Hematopoietic multipotent progenitor cell treated with erythropoietin and hydrocortisone succinate and interleukin-3 and kit ligand, for 8 days (in vitro differentiated cells): ENCODE measurements at places on chromosomes 1 and 21.

GRCh38 chr1:235404190-235404589 is 37.0 kb downstream of the TBCE start:
- no peak for DNase-seq

DNA sequence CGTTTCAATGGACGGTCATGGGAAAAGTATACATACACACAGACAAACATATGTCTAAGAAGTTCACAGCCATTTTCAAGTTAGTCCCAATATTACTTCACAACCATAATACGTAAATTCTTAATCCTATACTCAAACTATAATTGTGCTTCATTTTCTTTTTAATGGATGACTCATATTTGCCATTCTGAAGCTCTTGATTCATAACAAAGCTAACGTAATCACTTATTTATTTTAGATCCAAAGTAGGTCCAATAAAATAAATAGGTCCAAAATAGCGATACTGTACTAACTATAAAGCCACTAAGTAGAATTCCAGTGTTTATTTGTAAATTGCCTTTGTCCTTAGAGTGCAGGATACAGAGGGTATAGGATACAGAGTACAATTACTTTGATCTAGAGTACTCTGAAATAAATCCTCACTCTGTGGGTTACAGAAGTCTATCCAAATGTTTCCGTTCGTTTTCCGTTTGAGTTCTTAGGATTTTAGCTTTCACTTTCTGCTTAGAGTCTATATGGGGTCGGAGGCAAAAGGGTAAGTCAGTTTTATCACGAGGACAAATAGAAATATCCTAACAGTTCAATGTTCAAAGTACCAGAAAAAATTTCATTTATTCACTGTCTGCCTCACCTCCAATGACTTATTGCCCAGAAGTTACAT is 8.8 kb upstream of the C1orf115 start:
- DNase-seq, result no peak

DNA sequence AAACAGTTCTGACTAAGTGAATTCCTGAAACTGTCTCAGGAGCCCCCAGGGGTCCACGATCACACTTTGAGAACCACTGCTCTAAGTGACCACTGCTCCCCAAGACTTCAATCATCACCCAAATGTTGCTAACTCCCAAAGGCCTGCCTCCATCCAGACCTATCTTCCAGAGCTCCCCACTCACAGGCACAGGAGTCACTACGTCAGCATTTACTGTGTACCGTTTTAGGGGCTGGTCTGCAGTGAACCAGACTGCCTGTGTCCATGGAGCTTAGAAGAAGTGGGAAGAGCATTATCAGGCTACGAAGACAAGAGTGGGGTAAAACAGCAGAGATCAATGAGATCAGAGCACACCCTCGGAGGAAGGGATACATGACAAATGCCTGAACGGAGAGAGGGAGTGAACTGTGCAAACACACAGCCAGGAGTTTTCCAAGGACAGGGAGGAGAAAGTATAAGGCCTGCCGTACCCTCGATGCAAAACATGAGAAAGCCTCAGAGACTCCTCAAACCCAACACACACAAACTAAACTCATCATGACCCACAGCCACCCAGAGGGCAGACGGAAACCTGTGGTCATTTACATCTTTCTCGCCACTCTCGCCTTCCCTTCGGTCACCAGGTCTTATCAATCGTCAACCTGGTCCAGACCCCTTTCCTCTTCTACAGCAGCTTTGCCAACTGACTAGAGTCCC is 10.1 kb downstream of the GNB1 start:
- no peak for DNase-seq

GRCh38 chr1:110524311-110525248 is 5.6 kb upstream of the KCNA10 start:
- peak; percentile 32 for DNase-seq

GRCh38 chr1:167501515-167502191 is 16.7 kb downstream of the CD247 start:
- DNase-seq, result no peak

- no peak for DNase-seq
Observed at GRCh38 chr1:19424651-19425570, 60.4 kb downstream of the CAPZB start.

DNA sequence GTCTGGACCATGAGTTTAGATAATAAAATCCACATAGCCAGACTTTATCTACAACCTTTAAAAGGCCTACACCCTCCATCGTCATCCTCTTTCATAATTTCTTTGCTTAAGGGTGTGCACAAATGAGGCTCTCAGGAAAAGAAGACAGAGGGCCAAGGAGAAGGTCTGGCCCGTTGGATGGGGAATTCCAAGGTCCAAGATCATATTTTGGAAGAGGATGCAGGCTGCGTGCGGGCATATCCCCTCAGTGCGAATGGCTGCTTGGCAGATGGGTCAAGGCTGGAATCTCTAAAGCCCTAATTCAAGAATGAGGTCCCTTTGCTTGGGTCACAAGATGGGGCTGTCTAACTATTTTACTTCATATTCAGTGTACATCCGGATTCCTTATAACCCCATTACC is 782.2 kb upstream of the NCAM2 start:
- no peak for DNase-seq
